ENCODE measurements at places on chromosomes 16 and 17.

GRCh38 chr16:85396879-85397871 lies 215.9 kb upstream of the GSE1 start:
- peak; percentile 74 for DNase-seq

DNA sequence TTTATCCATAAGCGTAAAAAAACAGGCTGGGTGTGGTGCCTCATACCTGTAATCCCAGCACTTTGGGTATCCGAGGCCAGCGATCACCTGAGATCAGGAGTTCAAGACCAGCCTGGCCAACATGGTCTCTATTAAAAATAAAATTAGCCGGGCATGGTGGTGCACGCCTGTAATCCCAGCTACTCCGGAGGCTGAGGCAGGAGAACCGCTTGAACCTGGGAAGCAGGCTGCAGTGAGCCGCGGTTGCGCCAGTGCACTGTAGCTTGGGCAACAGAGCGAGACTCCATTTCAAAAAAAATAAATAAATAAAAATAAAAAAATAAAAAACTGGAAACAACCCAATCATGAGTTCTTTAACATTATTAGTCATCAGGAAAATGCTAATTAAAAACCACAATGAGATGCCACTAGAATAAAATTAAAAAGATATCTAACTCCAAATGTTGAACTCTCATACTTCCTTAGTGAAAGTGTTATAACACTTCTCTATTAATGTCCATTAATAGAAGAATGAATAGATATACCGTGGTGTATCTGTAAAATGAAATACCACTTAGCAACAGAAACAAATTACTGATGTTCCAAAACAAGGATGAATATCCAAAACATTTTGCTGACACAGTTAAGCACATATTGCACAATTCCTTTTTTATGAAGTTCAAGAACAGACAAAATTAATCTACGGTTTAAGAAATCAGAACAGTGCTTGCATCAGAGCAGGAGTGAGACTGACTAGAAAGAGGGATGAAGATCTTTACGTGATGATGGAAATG lies 13.1 kb downstream of the MPHOSPH6 start:
- DNase-seq = no peak

DNA sequence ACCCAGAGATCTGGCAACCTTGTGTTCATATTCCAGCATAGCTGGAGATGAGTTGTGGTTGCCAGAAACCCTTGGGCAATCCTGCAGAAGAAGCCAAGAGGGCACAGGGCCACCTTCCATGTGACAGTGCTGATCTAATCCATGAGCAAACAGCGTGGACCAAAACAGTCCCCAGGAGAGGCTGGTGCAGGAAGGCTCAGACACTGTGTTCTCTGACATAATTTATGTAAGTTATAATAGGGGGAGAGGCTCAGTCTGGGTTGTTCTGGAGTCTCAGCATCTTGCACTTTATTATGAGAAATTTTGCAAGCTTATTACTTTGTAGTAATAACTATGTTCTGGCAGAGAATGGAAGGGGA lies 273.9 kb downstream of the HAPSTR1 start:
- DNase-seq = peak; percentile 80

GRCh38 chr17:39714234-39714633 lies 14.4 kb downstream of the ERBB2 start:
- DNase-seq = no peak

- DNase-seq = no peak
Measured at GRCh38 chr16:72246423-72246822, 74.5 kb upstream of the PMFBP1 start.

DNA sequence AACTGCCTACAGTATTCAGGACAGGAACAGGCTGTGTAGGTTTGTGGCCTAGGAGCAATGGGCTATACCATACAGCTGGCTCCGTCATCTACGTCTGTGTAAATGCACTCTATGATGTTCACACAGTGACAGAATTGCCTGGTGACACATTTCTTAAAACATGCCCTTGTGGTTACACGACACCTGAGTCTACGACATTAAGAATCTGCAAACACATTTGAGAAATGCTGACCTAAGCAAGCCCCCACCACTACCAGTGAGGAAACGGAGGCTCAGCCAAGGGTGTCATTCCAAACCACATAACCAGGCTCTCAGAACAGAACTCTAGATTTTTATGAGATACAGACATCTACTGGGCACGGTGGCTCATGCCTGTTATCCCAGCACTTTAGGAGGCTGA lies 23.5 kb downstream of the USP36 start:
- no peak for DNase-seq

GRCh38 chr16:83215406-83216001 lies 588.7 kb downstream of the CDH13 start:
- no peak for DNase-seq

DNA sequence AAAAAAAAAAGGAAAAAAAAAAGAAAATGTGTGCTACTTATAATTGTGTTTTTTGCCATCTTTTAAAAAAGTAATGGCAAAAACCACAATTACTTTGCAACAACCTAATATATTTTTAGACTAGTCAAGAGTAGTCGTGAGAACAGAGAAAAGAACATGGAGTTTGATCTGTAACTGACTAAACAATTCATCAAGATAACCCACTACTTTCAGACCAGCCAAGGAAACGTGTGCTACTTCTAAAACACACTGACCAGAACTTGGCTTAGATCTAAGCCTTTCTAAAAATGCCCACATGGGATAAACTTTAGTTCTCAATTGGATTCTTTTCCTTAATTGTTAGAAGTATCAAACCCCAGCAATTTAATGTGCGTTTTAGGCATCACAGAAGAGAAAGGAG lies 616 bp downstream of the PECAM1 start:
- DNase-seq = no peak

Data from cardiac septum (tissue), 1 donor.